ENCODE measurements at places on chromosomes 5 and 9. TPM values are rescaled to one million over a fixed set of nuclear protein-coding genes. Genes with fewer than 3 reads are reported as not detected.

Gene PHF24
- not detected for total RNA-seq

Gene SLC2A6
- total RNA-seq, result 10.1 TPM

DNA sequence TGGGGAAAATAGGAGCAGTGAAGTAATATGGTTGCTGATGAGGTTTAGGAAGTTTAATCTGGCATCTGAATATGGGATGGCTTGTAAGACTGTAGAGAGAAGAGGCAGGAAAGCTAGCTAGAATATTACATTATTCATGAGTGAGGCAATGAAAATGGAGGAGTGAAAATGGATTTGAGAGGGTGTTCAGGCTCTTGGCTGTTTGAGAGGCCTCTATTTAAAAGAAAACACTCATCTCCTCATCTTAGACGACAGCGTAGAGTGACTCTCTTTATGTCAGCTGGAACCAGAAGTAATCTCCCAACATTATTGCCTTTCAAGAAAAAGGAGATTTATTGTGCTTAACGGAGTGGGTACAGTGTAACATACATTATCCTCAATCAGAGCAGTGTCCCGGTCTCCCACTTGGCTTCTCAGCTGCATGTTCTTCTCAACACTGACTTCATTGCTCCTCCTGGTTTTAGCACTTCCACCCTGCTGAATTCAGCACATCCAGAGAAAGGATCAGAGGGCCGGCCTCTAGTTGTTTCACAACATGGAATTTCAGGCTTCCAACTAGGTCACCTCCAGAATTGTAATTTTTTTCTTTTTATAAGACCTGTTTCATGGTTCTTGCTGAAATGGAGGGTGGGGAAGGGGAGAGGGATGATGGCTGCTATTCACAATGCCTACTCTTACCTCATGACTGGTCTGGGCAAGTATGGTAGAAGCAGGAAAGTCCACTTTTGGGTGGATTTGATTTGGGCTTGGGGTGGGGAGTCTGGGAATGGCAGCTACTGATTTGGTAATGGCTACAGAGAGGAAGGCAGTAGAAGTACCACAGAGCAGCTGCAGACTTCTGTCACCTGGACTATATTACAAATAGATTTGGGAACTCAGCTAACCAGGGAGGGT, 52.9 kb upstream of the KIAA1958 start:
- H3K27ac ChIP-seq, result no peak overlapping the region
- no peak for DNase-seq
- H3K36me3 ChIP-seq, result peaks cover 7% of the 10 kb centered on the region
- H3K4me3 ChIP-seq, result no peak overlapping the region
- no peaks in the 10 kb centered on the region for H3K27me3 ChIP-seq

DNA sequence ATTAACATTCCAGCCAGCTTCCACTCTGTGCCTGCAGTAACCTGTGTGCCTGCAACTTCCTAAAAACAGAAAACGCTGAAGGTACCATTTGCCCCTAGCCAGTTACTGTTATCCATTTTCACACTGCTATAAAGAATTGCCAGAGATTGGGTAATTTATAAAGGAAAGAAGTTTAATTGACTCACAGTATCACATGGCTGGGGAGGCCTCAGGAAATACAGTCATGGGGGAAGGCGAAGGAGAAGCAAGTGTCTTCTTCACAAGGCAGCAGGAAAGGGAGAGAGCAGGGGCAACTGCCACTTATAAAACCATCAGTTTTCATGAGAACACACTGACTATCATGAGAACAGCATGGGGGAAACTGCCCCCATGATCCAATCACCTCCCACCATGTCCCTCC, 31.2 kb downstream of the PTCD2 start:
- peak; percentile 19 for DNase-seq
- no peak overlapping the region for H3K4me3 ChIP-seq
- no peaks in the 10 kb centered on the region for H3K36me3 ChIP-seq
- H3K27me3 ChIP-seq, result no peaks in the 10 kb centered on the region

GRCh38 chr5:153793699-153794098, 245.0 kb downstream of the FAM114A2 start:
- H3K27me3 ChIP-seq, result no peaks in the 10 kb centered on the region
- H3K4me3 ChIP-seq, result no peak overlapping the region
- H3K27ac ChIP-seq, result no peak overlapping the region

DNA sequence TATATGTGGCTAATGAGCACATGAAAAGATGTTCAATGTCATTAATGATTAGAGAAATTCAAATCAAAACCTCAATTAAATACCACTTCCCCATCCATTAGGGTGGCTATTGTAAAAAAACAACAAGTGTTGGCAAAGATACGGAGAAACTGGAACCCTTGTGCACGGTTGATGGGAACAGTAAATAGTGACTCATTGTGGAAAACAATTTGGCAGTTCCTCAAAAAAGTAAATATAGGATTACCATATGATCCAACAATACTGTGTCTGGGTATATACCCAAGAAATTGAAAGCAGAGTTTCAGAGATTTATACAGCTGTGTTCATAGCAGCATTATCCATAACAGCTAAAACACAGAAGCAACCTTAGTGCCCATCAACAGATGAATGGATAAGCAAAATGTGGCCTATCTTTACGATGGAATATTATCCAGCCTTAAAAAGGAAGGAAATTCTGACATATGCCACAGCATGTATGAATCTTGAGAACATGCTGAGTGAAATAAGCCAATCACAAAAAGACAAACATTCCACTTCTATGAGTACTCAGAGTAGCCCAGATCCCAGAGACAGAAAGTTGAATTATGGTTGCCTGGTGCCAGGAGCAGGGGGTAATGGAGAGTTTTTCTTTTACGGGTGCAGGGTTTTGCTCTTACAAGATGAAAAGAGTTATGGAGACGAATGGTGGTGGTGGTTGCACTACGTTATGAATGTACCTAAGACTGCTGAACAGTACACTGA, 41.4 kb upstream of the LRRC14B start:
- no peak overlapping the region for H3K27ac ChIP-seq
- H3K4me3 ChIP-seq, result no peak overlapping the region
- no peaks in the 10 kb centered on the region for H3K27me3 ChIP-seq
- no peak for DNase-seq
- H3K36me3 ChIP-seq, result 0 out of 2 replicates have a peak, but pooled peaks cover 4% of the 10 kb centered on the region
- no peaks in the 10 kb centered on the region for H3K4me1 ChIP-seq

Gene FOXI1
- total RNA-seq, result not detected

Gene SPATA31E1
- not detected for total RNA-seq

DNA sequence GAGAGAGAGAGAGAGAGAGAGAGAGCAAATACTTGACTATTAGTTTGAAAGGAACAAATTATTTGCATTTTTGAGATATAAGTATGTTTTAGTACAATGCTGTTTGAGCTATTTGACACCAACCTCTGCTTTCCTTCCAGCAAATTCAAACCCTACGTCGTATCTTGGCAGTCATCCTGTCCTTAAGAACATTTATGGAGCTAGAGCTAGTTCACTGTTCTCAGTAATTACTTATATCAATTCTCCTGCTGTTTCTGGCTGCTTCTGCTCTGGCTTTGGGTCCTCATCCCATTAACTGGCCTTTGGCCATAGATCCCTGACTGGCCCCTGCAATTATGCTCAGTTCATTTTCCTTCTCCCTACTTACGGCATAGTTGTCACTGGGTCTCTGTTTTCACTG, 19.9 kb upstream of the ERAP2 start:
- 0 out of 2 replicates have a peak, but pooled peaks cover 5% of the 10 kb centered on the region for H3K27me3 ChIP-seq
- no peak for DNase-seq
- no peak overlapping the region for H3K27ac ChIP-seq
- H3K36me3 ChIP-seq, result no peaks in the 10 kb centered on the region
- H3K4me3 ChIP-seq, result no peak overlapping the region

DNA sequence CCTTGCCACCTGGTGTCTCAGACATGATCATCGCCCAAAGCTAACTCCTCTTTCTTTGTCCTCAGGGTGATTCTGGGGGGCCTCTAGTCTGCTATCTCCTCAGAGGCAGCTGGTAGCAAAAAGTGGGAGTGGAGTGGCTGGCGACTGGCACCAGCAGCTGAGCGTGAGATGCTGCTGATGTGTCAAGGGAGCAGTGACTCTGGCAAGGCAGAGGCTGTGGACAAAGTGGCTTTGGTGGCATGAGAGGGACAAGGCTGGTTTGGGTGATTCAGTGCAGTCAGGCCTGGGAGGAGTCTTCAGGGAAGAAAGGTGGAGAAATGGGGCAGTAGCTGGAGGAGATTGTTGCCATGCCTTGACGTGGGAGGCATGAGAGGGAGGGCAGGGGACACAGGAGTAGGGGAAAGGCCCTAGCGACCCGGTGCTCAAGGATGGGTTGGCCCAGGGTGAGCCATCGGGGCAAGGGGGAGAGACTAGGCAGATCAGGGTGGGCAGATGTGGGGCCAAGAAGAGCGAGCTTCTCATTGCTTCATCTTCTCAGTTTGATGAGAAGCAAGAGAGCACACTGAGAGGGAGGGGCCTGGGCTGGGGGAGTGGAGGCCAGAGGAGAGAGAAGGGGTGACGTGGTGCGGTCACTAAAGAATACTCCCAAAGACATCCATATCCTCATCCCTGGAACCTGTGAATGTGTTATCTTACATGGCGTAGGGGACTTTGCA, 64.2 kb upstream of the SPTLC1 start:
- peaks cover 11% of the 10 kb centered on the region for H3K4me1 ChIP-seq
- H3K4me3 ChIP-seq, result no peak overlapping the region
- DNase-seq, result no peak
- H3K27ac ChIP-seq, result no peak overlapping the region

- peaks cover 52% of the 10 kb centered on the region for H3K4me1 ChIP-seq
- peak; percentile 88 for DNase-seq
- no peaks in the 10 kb centered on the region for H3K27me3 ChIP-seq
Measured at GRCh38 chr9:107732781-107733522, 243.4 kb upstream of the KLF4 start.

Gene TOMM5
- total RNA-seq, result 122 TPM

- peaks cover 3% of the 10 kb centered on the region for H3K4me1 ChIP-seq
- DNase-seq, result peak; percentile 2
- H3K27ac ChIP-seq, result no peak overlapping the region
- no peaks in the 10 kb centered on the region for H3K36me3 ChIP-seq
- no peaks in the 10 kb centered on the region for H3K27me3 ChIP-seq
Measured at GRCh38 chr9:95415158-95415557, 97.6 kb upstream of the FANCC start.

- no peaks in the 10 kb centered on the region for H3K27me3 ChIP-seq
- no peaks in the 10 kb centered on the region for H3K36me3 ChIP-seq
- DNase-seq, result peak; percentile 63
- H3K4me3 ChIP-seq, result no peak overlapping the region
Measured at GRCh38 chr9:112531666-112532282, 45.1 kb downstream of the KIAA1958 start.

- H3K4me3 ChIP-seq, result no peak overlapping the region
- H3K27me3 ChIP-seq, result no peaks in the 10 kb centered on the region
- H3K4me1 ChIP-seq, result peaks cover 12% of the 10 kb centered on the region
- no peak overlapping the region for H3K27ac ChIP-seq
Measured at GRCh38 chr5:92887254-92887653, 693.8 kb downstream of the NR2F1-AS1 start.

DNA sequence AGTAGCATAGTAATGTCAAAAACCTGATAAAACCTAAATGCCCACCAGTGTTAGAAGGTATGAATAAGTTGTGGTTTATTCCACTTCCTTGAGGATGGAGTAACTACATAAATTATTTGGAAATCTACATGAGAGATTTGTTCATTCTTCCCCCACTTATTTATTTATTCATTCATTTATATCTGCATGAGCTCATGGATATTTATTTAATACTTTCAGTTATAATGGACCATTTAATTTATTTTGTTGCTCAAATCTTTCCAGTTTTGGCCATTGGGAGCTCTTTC, 223.8 kb upstream of the S1PR3 start:
- no peaks in the 10 kb centered on the region for H3K27me3 ChIP-seq
- peak; percentile 51 for DNase-seq
- H3K36me3 ChIP-seq, result no peaks in the 10 kb centered on the region
- no peak overlapping the region for H3K4me3 ChIP-seq

Gene ADAMTSL2
- 0.11 TPM for total RNA-seq

Gene ACO1
- total RNA-seq, result 79.5 TPM

DNA sequence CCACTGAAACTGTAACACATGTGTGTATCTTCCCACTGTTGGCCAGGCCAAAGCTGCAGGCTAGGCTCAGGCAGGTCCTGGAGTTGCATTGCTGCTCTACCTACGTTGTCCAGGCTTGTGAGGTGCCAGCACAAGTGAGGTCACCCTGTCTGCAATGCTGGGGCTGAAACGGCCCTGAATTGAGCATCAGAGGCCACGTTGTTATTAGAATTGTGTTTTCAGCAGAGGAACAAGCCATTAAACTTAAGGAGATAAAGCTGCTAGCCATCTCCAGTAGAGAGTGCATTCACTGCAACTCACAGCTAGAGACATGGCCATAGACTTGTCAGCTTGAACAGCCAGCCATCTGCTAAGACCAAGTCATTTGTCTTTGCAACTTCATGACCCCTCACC, 191.8 kb downstream of the SEMA6A start:
- DNase-seq, result no peak
- no peaks in the 10 kb centered on the region for H3K4me1 ChIP-seq
- no peak overlapping the region for H3K27ac ChIP-seq
- no peak overlapping the region for H3K4me3 ChIP-seq

GRCh38 chr9:121738968-121739367, 87.5 kb downstream of the DAB2IP start:
- no peak overlapping the region for H3K27ac ChIP-seq
- H3K4me3 ChIP-seq, result no peak overlapping the region
- DNase-seq, result peak; percentile 55
- H3K27me3 ChIP-seq, result no peaks in the 10 kb centered on the region

DNA sequence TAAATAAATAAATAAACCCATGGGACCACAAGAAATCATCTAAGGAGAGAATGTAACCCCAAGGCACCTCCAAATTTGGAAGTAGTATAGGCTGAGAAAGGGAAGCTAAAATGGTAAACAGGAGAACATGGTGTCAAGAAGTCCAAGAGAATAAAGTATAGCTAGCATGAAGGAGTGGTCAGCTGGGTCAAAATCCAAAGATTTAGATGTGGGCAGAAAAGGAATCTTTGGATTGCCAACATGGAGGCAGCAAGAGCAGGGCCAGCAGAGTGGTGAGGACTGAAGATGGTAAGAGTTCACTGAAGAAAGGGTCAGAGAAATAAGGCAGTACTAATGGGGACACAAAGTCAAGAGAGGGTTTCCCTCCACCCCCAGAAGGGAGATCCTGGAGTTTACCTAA, 53.0 kb downstream of the TSSK1B start:
- no peak overlapping the region for H3K27ac ChIP-seq
- DNase-seq, result no peak
- no peaks in the 10 kb centered on the region for H3K36me3 ChIP-seq
- H3K27me3 ChIP-seq, result no peaks in the 10 kb centered on the region
- H3K4me3 ChIP-seq, result no peak overlapping the region
- H3K4me1 ChIP-seq, result peaks cover 19% of the 10 kb centered on the region

Gene COMMD10
- total RNA-seq, result 26.0 TPM

GRCh38 chr5:31889001-31889561, 250.2 kb downstream of the PDZD2 start:
- H3K27ac ChIP-seq, result no peak overlapping the region
- no peaks in the 10 kb centered on the region for H3K4me1 ChIP-seq
- H3K4me3 ChIP-seq, result no peak overlapping the region
- H3K36me3 ChIP-seq, result no peaks in the 10 kb centered on the region
- DNase-seq, result no peak
- peaks cover 33% of the 10 kb centered on the region for H3K27me3 ChIP-seq

Measured in GM23248 (cell line).